Cortex of kidney (tissue), 1 donor: ENCODE measurements at places on chromosomes 7 and 10.
A peak's percentile ranks its signal among the peaks of the same experiment; 100 is the strongest.

- DNase-seq, result no peak
Observed at GRCh38 chr7:117946151-117946633, 73.0 kb upstream of the CTTNBP2 start.

- DNase-seq, result peak; percentile 16
Observed at GRCh38 chr10:72692744-72692993, 726 bp downstream of the MCU start.

DNA sequence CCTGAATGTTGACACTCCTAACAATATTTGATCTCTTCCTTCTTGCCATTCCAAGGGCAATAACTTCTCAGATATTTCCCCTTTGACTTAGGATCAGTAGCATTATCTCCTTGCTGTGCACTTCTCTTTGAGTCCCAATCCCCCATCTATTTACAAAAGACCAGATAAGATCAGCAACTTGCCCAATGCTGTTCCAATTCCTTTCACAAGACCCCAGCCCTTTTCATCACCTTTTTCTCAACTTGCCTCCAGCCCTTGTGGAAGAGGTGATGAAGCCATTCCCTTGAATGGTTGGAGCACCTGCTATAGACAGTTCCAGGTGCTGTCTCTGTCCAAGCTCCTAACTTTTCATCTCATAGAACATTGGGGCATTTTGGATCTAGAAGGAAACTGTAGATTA is 51.1 kb upstream of the ARID5B start:
- DNase-seq, result no peak

DNA sequence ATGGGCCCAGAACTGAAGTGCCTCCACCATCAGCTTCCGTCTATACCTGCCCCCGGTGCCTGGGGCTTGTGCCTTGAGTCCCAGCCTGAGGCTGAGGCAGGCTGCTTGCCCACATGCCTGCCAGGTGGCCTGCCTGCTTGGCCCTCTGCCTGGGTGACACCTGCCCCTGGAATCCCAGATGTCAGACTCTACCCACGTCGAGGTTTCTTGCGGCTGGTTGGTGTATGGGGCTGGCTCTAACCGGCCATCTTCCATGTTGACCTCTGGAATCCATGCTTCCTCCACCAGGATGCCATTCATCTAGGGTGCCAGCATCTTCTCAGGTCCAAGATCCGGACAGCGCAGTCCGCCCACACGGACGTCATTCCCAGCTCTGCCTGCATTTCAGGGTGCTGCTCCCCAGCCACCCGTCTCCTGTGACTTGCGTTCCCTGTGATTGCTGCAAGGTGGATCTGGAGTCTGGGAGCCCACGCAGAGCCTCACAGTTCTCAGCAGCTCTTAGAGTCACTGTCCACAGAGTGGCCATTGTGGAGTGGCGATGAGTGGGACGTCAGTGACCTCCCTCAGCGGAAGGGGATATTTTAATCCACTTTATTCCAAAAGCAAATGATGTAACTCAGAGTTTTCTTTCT is 298.1 kb downstream of the TCERG1L start:
- DNase-seq, result no peak

DNA sequence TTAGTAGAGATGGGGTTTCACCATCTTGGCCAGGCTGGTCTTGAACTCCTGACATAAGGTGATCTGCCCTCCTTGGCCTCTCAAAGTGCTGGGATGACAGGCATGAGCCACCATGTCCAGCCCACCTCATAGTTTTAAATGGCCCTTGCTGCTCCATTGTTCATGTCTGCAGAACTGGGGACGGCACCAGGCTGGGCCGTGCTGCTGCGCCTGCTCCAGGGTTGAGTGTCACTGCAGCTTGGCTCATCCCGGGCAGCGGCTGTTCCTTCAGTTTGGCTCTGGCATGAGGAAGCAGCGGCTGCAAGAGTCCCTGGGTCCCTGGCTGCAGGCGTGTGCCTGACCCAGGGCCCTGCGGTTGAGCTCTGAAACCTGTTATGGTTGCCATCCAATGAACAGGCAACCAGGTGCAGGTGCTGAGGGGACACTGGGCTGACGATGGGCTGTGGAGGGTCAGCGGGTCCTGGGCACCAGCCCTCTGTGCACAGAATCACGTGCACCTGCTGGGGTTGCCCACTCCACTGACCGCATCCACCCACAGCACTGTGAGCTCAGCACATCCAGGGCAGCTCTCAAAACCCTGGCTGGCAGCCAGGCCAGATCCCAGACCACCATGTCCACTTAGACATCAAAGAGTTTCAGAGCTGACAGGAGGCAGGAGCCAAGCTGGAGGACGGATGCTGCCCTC is 70.2 kb upstream of the PPP2R2D start:
- DNase-seq, result no peak

DNA sequence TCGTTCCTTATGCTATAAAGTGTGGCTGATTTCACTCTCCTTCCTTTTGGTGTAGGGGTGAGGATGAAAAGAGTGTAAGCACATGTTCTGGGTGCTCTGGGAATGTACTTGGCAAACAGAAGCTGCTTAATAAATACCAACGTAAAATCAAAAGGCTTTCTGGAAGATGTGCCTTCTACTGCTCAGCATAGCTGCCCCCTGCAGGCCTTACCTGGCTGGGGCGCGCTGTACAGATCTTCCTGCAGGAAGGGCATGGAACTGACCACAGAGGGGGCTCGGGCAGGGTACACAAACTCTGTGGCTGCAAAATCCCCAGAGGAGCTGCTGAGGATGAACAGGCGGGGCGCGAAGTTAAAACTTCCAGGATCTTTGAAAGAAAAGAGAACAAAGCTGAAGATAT is 169.4 kb downstream of the SVIL start:
- DNase-seq, result no peak

GRCh38 chr10:114404171-114405010 is at the start of gene AFAP1L2:
Gene AFAP1L2, minus strand, starts transcription at chr10:114404502. Its CDS starts 47 bp downstream, at chr10:114404455.
- DNase-seq, result no peak

GRCh38 chr10:26755443-26755903 is 58.0 kb downstream of the PDSS1 start:
- DNase-seq, result no peak

- no peak for DNase-seq
Observed at GRCh38 chr10:62261666-62262065, 7.0 kb downstream of the RTKN2 start.

- no peak for DNase-seq
Observed at GRCh38 chr7:4726566-4726965, 44.5 kb downstream of the FOXK1 start.

DNA sequence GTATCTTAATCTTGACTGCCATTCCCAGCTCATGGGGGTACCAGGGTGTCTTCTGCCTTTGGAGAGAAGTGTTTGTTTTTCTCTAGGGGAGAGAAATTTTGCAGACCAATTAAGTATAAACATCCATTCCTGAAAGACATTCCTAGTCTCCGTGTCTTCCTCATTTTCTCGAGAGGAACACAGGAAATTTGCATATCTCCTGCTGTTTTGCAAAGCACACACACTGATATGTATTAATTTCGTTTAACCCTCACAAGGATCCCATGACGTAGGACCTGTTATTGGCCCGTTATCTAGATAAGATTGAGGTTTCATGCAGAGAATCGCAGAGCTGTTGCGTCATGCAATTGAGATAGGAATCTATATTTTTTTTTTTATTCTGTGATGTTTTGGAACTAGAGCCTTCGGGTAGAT is 944 bp downstream of the RHBDD2 start:
- DNase-seq, result no peak

DNA sequence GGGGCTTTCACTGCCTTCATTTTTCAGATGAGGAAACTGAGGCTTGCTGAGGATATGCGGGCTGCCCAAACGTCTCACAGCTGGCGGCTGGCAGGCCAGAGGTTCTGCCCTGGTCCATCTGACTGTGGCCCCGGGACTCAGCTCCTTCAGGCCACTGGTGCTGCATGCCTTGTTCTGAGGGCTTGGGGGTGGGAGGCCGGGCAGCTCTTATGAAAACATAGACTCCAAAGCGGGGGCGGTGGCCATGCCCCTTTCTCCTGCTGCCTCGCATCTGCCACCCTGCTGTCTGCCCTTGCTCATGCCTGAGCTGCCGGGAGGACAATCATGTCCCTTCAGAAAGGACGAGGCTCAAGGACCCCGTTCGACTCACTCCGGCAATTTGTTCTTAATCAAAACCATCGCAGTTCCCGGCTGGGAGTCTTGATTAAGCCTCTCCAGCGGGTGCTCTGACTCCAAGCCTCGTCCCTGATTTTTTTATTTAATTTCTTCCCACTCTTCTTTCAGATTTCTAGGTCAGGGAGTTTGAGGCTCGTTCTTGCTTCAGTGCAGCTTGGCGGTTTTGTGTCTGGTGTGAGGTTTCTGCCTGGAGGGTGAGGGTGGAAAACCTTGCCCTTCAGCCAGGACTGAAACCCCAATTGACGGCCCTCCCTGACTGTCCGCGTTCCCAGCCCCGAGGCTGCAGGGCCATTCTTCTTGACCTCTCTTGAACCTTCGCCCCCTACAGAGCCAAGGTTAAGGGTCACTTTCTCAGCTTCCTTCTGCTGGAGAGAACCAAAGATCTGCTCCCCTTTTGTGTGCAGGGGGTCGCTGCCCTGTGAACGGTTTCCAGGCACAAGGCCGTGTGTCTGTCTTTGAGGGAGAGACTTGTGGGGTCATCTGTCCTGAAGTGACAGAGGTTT is 120.8 kb downstream of the DNAJB6 start:
- DNase-seq, result no peak

GRCh38 chr7:80918909-80919721 is at the start of gene SEMA3C:
Gene SEMA3C, minus strand, starts transcription at chr7:80919051. Its CDS starts 2,270 bp downstream, at chr7:80916781.
- DNase-seq, result peak; percentile 48

DNA sequence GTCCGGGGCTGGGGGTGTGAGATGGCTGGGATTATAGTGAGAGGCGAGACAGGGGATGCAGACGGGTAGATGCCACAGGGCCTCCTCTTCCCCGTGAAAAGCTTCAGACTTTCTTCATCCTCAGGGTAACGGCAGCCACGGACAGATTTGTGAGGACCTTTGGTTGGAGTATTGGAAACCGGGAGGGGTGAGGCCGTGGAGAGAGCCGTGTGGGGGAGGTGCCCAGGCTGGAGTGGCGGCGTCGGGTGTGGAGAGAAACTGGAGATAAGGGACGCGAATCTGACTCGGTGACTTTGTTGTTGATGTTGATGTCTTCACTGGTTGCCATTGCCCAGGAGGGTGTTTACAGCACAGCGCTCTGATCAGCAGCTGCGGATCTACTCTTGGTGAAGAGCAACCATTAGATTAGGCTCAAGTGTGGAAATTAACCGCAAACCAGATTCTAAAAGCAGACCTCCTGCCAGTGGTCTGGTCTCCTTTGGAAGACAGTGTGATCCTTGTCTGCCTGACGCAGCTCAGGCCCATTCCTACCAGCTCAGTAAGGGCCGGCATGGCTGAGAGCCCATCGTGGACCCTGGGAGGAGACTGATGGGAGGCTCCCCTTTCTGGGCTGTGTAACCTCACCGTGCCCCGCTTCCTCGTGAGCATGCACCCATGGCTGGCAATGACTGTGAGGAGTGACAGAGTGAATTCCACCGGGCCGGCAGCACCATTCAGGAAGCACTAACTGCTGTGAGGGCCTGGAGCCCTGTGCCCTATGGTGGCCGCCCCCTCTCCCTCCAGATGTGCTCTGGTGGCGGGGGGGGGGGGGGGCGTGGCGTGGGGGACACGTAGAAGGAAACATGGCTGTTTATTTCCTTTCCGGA is 90.3 kb downstream of the INPP5A start:
- no peak for DNase-seq

- DNase-seq, result no peak
Observed at GRCh38 chr10:118161461-118162246, 114.9 kb upstream of the RAB11FIP2 start.

GRCh38 chr10:52741851-52742250 is 30.7 kb downstream of the MBL2 start:
- DNase-seq, result no peak

DNA sequence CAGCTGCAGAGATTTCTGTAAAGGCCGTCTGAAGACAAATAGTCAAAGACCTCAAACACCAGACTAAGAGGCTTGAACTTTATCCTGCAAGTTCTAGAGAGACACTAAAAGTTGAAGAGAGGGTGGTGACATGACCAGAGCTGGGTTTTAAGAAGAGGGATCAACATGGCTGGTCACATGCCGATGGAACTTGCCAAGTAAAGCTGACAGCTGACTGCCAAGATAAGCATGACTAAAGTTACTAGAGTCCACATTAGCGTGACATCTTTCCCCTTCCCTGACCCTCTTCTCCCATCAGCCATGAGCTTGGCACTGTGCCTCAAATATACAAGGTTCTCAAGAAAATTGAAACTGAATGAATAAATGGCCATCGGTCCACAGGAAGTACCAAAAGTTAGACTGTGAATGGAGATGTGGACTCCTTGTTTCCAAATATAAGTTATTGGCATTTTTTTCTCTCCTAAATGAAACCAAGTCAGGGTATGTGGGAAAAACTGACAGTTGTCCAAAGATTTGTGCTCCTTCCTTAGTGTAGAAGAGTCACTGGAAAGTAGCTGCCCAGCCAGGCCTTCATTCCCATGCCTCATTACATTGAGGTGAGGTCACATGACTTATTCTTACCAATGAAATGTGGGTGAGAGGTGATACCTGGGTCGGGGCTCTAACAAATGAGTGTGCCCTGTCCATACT is 24.5 kb downstream of the XPNPEP1 start:
- no peak for DNase-seq
